RCC 7860 (cell line): ENCODE measurements at places on chromosomes 12 and 14.

DNA sequence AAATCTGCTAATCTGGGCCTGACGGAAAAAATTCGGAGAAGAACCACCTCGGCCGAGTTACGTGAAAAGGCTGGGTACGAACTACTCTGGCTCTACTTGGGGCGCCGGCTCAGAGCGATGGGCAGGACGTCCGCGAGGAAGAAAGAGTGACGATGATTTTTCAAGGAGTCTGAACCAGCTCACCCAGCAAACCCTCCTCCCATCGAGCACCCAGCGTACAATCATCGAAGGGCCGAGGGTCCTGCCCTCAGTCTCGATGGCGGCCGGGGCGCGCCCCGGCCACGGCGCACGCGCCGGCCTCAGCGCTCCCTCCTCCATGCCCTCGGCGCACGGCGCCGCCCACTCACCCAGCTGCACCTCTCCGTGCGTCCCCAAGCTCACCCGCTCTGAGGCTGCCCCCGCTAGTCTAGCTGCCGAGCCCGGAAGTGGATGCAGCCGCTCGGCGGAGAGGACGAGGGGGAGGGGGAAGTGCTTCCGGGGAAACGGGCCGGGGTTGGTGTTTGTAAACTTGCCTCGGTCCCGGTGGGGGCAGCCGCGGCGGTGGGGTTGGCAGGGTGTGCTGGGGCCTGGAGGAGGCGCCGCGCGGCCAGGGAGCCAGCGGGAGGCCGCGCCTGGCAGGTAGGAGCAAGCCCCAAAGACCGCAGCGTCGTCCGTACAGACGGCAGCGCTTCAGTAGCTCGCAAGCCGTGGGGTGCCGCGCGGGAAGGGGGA lies at the start of the genes CSAD and ZNF740:
CSAD (minus strand) TSS at position 706 of the 711 bp plus-strand sequence. CDS start 7,455 bp downstream, outside the sequence.
ZNF740 (plus strand) TSS at position 503 of the 711 bp plus-strand sequence. CDS start 1,262 bp downstream, outside the sequence.
- peak; percentile 93 for DNase-seq

GRCh38 chr12:20421421-20421820 lies 53.1 kb downstream of the PDE3A start:
- DNase-seq, result no peak

DNA sequence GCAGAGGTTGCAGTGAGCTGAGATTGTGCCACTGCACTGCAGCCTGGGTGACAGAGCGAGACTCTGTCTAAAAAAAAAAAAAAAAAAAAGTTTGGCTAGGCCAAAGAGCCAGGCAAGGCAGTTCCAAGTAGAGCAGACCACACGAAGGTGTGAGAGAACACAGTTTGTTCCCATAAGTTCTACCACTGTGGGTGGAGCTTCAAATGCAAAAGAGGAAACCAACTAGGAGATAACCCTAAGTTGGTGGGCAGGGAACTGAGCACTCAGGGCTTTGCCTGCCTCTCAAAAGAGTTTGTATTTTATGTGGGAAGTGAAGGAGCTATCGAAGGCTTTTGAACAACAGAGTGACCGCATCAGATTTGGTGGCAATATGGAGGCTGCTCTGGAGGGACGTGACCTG lies 15.1 kb downstream of the SOCS2 start:
- no peak for DNase-seq

GRCh38 chr12:115975411-115975810 lies 302.1 kb downstream of the MED13L start:
- no peak for DNase-seq

GRCh38 chr14:96515731-96516130 lies 13.5 kb downstream of the PAPOLA start:
- no peak for DNase-seq

DNA sequence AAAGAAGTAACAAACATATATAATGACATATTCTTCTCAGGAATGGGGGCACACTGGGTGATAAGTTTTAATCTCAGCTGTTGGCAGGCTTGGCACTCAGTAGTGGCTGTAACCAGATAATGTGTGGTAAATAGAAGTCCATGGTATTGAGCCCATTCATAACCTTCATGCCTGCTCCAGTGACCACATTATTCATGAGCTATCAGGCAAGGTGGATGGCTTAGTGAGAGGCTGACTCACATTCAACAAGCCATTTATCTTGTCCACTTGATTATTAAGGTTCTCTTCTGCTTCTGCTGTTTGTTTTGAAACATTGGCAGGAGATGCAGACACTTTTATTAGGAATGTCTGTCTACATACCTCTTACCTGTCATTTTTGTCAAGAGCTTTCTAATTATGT lies 950.4 kb upstream of the LRFN5 start:
- DNase-seq, result no peak

DNA sequence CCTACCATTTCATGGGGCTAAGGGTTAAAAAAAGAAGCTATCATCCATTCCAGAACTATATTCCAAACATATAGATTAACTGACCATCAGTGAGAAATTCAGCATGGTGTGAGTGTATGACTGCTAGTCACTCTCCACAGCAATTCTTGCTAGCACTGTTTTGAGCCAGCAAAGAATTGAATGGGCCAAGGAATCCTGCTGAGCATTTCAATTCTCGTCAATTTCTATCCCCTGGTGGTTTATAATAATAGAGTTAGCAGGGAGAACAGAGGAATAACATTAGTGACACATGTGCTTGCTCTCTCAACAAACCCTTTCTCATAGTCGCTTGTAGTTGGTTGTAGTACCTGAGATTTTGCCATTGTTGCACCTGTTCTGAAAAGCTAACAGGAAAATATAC lies 7.2 kb downstream of the MBIP start:
- DNase-seq, result no peak

GRCh38 chr12:84497819-84498218 lies 414.8 kb downstream of the SLC6A15 start:
- DNase-seq, result no peak

- DNase-seq, result no peak
These were observed 38.1 kb downstream of the CCDC88C start for GRCh38 chr14:91379579-91379932.

GRCh38 chr14:85564841-85565527 lies 35.0 kb downstream of the FLRT2 start:
- no peak for DNase-seq

GRCh38 chr12:119692410-119692809 lies 24.5 kb downstream of the PRKAB1 start:
- DNase-seq, result no peak

GRCh38 chr12:68483592-68484383 lies 126.9 kb upstream of the RAP1B start:
- DNase-seq, result no peak
